GM13976 (cell line): ENCODE measurements at places on chromosomes 3 and 15.
A peak's percentile ranks its signal among the peaks of the same experiment; 100 is the strongest.

DNA sequence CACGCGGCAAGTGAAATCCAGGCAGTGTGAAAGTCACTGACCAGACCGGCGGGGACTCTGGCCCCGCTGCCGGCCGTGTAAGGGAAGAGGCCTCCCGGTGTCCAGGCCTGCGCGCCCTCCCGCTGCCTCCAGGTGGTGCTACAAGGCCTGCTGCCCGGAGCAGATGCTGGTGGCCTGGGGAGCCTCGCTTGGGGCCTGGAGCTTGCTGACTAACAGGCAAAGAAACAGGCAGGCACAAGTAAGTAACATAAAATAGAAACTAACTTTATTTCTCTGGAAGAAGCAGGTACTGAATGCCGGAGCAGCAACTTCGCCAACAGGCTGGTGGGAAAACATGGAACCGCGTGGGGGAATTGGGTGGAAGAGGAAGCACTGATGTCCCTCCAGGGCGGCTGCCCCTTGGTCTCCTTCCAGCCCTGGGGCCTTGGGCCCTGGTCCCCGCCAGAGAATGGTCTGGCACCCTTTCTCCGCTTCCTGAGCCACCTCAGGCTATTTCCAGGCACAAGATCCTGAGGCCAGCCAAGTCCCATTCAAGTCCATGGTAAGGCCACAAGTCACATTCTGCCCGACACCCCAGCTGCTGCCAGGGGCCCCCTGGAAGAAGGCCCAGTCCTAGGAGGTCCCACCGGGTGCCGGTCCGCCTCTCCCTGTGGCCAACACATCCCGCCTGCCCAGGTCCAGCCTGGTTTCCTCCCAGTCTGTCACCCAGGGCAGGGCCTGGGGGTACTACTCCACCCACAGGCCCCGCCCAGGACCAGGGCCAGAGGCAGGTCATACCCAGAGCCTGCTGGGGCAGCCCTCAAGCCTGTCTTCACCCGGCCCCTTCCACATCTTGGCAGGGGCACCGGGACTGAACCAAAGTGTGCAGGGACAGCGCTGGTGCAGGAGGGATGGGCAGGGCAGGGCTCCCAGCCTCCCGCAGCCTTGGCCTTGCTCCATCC is 45.0 kb downstream of the TNK2 start:
- peak; percentile 89 for DNase-seq

GRCh38 chr3:98530676-98531075 is 1.1 kb upstream of the GPR15 start:
- no peak for DNase-seq

DNA sequence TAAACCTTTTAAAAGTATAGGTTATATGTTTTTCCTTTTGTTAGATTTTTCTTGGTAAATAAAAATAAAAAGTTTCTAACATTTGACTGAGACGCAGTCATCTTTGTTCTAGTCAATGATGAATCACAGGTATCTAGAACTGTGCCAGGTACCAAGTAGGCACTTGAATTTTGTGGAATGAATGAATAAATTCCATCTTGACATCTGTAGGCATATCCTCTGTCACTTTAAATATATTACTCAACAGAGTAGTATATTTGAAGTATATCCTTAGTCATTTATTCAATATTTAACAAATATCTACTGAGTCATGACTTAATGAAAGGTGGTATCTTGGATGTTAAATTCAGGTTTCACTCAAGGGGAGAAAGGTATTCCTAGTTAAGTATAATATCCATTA is 828.4 kb downstream of the TUSC7 start:
- DNase-seq = no peak

DNA sequence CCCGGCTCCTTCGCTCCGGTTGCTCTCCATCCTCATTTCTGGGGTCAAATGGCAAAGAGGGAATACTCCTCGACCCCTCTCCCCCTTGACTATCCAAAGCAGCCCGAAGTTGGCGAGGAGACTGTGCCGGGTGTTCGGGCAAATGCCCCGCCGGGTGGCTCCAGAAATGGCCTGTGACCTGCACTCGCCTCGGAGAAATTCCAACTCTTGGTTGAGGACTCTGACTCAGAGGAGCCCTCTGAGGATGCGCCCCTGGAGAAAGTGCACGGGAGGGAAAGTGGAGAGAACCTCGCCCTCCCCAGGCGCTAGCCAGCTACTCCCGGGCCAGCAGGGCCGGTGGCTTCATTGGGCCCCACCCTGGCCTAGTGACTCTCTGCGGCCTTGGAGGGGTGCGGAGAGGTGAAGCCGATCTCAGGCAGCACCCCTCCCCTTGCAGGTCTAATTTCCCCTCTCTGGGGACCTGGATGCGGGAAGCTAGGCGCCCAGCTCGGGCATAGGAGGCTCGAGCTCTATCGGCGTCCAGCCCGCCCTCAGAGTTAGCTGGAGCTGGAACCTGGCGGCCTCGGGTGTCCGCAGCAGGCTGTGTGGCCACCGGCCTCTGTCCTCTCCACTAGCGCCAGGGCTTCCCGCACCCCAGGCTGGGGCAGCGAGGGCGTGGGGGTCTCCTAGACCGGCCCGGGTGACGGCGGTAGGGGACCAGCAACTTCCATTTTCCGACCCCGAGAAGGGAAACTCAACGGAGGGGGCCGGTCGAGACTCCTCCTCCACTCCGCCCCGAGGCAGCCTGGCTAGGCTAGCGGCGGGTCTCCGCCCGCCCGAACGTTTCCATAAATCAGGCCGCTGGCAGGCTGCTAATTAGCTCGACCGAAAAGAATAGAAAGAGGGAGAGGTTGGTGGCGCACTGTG is 29.4 kb downstream of the NR2F2 start:
- DNase-seq = peak; percentile 33

- no peak for DNase-seq
Observed at GRCh38 chr15:22811640-22812039, 25.2 kb downstream of the NIPA1 start.

DNA sequence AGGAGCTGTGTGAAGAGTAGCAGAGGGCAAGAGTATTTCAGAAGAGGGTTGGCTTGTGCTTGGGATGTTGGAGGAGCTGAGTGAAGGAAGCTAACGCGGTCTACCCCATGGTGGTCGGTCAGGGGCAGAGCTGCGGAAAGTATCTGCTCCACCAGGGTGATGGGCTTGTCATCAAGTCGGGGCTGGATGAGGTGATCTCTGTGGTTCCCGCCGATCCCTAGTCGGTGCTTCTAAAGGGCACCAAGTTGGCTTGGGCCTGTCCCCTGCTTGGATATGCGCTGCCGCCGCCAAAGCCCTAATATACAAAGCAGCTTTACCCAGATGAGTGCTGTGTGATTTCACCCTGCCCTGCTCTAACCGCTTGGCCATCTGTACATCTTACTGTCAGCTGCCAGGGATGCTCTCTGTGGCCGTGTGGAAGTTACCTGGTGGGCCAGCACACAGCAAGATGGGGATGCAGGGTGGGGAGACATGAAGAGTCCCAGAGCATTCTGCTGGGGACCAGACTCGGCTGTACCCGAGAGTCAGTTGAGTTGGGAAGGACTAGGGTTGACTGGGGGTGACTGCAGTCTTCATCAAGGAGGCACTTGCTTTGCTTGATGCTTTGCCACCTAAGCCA is 226.1 kb upstream of the BHLHE40 start:
- no peak for DNase-seq

GRCh38 chr15:42344763-42345162 is 14.5 kb upstream of the CAPN3 start:
- DNase-seq = no peak

- no peak for DNase-seq
Observed at GRCh38 chr15:94912760-94913159, 681.4 kb downstream of the MCTP2 start.

DNA sequence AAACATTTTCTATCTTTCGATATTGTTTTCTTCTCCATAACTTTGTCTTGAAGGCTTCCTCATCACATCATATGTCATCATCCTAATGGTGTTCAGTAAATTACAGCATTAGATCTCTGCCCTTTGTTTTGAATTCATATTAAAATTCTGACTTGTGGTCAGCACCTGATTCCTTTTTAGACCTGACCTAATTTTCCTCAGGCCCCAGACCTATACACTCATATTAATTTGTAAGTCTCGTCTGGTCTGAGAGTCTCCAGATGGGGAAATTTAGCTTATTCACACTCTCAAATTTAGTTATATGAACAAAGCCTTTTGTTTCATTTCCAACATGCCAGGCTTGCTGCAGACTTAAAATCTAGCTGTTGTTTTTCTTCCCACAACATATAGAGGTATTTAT is 248.4 kb downstream of the KCNH8 start:
- no peak for DNase-seq

DNA sequence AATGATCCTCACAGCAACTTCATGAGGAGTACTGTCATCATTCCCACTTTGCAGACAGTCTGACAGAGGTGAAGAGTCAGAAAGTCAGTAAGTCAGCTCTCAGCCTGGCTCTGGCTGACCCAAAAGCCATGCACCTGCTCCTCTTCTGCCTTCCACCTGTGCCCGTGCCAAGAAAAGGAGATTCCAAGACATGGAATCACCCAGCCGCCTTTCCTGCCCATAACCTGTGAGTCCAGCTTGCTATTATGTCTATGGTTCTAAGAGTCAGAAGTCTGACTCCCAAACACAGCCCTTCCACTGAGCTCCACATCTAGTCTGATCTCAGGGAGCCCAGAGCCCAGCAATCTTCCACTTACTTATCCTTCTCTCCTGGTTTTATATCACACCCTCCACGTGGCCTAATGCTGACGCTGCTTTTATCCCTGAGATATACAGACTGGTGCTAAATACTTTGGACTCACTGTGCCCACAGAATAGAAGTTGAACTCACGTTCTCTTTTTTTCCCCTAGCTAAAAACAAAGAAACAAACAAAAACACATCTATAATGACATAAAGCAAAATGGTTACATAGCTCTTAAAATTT is 66.0 kb downstream of the PLD1 start:
- no peak for DNase-seq

DNA sequence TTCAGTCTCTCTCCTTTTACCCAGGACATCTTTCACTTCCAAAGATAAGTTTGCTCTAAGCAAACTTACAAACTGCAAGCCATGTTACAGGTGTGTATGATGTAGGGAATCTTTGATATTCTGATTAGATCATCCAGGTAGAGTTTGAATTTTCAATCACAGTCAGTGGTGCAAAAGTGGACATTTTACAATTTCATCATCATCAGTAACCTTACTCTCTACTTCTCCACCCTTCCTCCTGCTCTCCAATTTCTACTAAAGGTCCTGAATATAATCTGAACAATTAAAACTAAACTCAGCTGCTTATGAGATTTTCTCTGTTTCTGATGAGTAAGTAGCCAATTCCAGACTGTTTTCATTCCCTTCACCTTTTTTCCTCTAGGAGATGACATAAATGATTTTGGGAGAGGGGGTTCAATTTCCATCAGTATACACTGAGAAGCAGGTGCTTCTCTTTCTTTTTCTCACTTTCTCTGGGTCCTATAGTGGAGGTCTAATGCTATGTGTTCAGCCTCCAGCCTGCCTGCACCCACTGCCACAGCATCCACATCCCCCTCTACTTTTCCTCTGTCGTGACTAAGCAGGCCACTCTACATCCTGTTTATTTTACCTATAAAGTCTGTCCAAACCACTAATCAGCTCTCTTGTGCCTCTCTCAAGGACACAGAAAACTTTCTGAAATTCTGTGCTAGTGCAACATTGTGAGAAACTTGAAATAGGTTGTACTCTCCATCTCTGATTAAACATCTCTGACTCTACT is 27.6 kb downstream of the SUCNR1 start:
- DNase-seq = no peak

DNA sequence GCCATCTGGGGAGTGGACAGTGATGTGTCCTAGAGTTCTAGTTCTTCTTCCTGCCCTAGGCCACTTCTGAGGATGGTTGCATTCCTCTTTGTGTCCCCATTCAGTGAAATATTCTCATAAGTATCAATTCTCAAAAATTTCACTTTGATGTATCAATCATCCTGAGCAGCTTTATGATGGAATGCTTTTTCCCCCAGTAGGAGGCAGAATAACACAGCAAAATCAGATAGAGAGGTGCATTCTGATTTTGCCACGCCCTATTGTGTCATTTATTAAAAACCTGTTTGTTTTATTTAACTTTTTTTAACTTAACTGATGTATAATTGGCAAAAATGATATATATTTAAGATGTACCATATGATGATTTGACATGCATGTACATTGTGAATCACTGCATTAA is 656.0 kb upstream of the GRM7 start:
- peak; percentile 13 for DNase-seq

- peak; percentile 46 for DNase-seq
Observed at GRCh38 chr15:63156755-63157117, 541 bp downstream of the RPS27L start.

GRCh38 chr3:123026565-123027291 is 835 bp downstream of the SEMA5B start:
- peak; percentile 61 for DNase-seq

- peak; percentile 3 for DNase-seq
Observed at GRCh38 chr15:100687582-100688141, 85.3 kb downstream of the ASB7 start.

DNA sequence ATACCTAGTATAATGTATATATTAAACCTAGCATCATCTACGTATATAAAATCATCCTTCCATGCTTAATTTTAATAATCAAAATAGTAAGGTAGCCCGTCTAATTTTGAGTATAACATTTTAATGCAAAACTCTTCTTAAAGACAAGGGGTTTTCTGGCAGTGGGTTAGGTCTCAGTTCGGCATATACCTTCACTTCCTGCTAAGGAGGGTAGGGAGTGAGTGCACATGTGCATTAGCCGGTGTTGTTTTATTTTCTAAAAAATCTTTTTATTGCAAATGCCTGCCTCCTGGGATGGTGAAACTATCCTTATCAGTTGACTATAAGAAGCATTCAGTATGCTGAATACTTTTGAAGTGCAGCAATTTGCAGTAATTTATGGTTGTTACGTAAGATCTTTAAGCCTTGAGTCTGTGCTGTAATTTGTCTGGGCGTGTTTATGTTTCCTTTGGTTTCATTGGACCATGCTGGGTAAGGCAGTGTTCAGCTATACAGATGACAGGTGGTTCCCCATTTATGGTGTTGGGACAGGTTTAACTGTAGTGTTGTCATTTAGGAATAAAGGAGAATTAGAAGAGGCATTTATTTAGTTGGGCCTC is 11.7 kb downstream of the ARHGEF26 start:
- DNase-seq = no peak

DNA sequence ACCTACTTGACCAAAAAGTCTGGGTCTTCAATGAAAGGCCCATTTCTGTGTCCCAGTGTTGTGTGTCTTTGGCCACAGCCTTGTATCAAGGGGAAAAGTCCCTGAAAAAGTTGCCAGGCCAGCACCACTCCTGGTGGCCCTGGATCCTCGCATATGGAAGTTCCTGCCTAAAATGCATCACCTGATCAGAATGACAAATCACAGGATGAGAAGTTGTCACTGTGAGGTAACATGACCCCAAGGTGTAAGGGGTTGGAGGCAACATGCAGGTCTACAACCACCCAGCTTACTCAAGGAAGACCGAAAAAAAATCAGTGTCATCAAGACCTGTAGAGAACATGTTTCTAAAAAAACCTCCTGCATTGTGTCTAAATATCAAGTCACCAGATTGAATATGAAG is 25.6 kb downstream of the PARP15 start:
- DNase-seq = no peak

DNA sequence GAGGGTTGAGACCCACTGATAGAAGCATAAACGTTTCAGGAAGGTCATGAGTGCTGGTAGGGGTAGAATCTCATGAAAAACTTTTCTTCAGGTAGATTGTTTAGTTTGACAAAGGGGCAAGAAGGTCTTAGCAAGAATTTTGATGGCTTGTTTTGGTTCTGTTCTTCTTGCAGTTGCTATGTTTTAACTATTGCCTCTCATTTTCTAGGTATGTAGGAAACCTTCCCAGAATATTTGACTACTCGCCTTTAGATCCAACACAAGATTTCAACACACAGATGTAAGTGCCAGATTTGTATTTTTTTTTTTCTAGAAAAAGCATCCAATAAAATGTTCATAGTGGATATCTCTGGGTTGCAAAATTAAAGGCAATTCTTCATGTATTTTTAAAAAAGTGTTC is 77.1 kb downstream of the USP13 start:
- DNase-seq = no peak
